ENCODE measurements at places on chromosomes 1 and 21.
A peak's percentile ranks its signal among the peaks of the same experiment; 100 is the strongest.

DNA sequence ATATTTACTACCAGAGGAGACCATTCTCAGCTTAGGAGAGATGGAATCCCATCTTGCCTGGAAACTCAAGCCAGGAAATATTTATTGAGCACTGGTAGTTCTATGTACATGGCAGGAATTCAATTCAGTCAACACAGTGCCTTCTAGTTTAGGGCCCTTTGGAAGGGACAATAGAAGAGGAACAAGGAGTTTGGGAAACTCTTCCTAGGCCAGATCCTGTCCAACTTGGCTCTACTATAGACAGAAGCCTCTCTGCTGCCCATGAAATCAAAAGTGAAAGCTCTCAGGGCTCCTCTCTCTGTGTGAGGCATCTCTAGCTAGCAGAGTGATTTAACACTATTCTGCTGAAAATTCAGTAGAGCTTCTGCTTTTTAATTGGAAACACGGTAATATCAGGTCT, 244.6 kb upstream of the MAP1LC3C start:
- no peak for DNase-seq

- DNase-seq: no peak
Observed at GRCh38 chr1:22791831-22792347, 81.2 kb downstream of the EPHB2 start.

- no peak for DNase-seq
Observed at GRCh38 chr1:111499026-111499785, 4.2 kb downstream of the ADORA3 start.

DNA sequence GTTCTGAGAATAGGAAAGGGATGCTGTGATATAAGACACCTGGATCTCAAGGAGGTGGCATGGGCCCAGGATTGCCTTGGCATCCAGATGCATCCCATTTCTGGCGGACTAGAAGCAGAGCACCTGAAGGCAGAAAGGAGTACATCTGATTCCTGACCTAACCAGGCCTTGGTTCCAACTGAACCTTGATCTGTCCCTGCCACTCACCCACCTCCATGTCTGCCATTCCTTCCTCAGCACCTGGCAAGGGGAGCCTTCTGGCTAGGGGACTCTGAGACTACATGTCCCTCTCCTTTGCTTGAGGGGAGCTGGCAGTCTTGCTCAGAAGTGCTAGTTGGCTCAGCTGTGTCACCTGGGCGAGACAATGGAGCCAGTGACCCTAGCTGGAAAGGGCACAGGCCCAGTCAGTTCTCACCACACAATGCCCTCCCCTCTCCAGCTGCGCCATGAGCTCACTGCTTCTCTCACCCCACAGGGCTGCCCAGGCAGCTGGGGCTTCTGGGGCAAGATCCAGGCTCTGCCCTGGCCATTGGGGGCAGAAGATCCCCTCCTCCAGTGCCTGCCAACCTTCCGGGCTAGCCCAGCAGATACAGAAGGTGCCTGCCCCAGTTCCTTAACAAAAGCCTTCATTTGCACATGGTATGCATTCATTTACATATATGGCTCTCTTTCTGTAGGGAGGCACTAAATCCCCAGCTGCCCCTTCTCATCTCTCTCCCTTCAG, 2.9 kb downstream of the IGSF8 start:
- no peak for DNase-seq

DNA sequence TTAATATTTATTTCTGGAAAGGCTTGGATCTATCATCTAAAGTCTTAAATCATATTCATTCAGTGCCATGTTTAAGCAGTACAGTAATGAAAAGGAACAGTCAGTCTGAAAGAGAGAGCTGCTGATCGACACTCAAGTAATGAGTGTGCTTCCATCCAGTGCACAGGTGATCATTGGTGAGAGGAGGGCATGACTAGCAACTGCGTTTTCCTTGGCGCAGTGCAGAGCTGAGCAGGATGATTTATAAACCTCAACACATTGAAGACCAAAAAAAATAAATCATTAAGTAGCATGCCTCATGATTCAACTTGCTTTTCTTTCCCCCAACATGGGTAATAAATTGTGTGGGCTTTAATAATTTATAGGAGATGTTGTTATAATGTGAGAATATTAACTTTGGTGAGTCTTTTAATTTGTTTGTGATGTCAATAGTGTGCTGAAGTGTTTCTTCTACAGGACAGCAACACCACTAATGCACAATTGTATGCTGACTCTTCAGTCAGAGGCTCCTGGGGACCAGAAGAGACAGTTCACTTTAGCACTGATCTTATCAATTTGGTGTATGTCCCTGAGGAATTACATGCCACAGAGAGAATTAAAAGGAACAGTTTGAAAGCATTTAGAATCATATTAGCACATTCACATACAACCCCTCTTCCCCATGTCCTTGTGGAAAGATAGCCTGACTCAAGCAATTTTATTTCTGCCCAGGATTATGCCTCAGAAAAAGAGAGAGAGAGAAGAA, 199.7 kb upstream of the ADGRL2 start:
- no peak for DNase-seq

GRCh38 chr1:232766904-232767303, 38.3 kb upstream of the MAP10 start:
- no peak for DNase-seq

DNA sequence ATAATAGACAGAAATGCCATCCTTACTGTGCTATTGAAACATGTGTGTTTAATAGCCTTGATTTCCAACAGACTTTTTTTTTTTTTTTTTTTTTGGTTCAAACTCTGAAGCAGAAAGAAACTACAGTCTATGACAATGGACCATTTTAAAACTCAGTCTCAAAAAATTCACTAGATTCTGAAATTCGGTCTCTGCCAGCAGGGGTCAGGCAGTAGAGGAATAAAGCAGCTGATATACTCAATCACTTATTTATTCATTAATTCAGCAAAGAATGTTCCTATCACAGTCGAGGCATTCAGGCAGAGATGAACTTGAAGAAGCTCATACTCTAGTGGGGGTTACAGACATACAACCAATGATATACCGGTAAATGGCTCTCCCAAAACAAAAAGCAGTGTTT, 260.9 kb upstream of the DMRTA2 start:
- no peak for DNase-seq

DNA sequence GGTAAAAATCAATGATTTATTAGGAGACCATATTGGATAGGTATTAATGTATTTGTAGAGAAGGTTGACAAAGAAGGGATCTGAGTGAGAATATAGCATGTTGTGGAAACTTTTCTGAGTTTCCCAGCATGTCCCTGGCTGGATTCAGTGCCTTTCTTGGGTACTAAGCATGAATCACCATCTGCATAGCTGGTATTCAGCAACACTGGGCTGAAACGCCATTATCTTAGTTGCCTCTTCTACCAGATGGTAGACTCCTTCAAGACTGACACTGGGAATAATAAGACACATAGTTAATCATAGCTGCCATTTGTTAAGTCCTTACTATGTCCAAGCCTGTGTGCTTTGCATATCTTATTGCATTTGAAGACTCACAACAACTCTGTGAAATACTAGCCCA, 45.5 kb downstream of the ATP5PF start:
- peak; percentile 32 for DNase-seq

DNA sequence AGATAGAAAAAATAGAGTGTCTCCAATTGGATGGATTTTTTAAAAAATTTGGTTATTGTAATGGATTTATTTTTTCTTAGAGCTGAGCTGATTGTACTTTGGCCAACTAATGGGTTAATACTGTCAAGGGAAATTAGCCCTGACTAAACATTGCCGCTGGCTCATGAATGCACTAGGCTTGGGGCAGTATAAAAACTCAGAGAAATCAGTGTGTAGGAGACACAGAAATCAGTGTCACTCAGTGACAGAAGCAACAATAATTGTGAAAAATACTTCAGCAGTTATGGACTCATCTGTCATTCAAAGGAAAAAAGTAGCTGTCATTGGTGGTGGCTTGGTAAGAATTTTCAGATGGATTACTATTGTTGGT, at the start of gene KMO:
Gene KMO, plus strand, starts transcription at position 217 of the 370 bp plus-strand sequence. Its CDS starts 67 bp downstream, at position 284.
- DNase-seq: peak; percentile 3

DNA sequence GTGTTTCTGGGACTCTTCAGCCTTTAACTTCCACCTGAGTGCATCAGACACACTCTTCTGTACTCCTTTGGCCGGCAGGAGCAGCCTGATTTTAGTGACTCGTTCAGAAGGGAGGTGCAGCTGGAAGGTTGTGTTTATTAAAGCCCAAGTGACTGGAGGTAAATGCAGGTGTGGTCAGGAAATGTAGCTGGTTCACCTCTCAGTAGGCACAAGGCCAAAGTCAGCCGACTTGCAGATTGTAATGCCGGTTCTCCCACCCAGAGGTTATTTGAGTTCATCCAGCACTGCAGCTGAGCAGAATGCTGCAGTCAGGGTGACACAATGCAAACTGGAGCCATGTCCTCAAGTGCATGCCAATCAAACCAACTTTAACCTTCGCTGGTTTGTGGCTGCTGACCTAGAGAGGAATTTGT, 91.5 kb downstream of the SPATA46 start:
- no peak for DNase-seq

DNA sequence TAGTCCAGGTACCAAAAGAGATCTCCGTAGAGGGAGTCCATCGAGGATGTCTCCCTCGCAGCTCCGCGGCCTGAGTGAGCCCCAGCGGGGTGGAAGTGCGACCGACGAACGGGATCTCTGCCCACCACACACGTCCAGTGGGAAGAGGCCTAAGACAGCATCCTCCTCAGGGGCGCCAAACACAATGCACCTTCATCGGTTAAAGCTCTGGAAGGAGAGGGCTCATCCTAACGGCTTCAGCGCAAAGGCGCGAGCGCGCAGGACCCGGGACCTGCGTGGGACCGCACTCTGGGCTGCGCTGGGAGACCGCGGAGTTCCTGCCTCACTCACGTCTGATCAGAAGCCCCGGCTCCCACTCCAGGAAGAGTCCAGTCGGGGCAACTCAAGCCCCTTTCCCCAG, 7.6 kb downstream of the SLC25A24 start:
- DNase-seq: no peak

- DNase-seq: peak; percentile 22
Observed at GRCh38 chr1:95116580-95117206, 462 bp upstream of the TLCD4 start.

GRCh38 chr1:174491606-174492005, 43.8 kb downstream of the GPR52 start:
- DNase-seq: no peak

DNA sequence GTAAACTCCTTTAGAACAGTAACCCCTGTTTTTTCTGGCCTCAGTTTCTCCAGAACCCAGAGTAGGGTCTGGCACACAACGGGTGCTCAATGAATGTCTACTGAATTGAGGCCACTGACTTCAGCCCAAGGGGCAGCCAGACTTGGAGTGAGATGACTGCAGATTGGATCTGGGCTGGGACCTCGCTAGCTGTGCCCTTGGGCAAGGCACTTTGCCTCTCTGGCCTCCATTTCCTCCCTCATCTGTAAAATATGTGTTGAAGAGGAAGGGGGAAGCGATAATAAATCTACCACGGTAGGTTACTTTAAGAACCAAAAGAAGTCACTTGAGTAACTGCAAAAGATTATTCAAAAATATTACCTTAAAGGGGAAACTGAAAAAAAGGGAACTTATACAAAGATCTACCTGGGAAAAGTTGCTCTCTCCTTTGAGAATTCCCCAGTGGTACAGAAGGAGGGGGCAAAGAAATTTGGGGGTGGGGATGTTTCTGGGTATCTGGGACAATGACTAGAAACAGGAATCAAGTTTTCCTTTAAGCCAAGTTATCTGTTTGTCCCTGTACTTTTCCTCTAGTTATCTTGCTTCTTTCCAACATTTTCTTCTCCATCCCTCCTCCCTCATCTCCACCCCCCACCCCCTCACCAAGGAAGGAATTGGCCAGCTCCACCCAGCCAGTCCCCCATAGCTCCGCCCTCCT, 394 bp upstream of the GRHL3 start:
- DNase-seq: no peak

- DNase-seq: no peak
Observed at GRCh38 chr1:47568763-47569162, 130.9 kb downstream of the FOXD2 start.

GRCh38 chr1:3714814-3715213, 37.4 kb upstream of the CCDC27 start:
- no peak for DNase-seq

- no peak for DNase-seq
Observed at GRCh38 chr1:82466891-82467290, 666.2 kb downstream of the ADGRL2 start.

DNA sequence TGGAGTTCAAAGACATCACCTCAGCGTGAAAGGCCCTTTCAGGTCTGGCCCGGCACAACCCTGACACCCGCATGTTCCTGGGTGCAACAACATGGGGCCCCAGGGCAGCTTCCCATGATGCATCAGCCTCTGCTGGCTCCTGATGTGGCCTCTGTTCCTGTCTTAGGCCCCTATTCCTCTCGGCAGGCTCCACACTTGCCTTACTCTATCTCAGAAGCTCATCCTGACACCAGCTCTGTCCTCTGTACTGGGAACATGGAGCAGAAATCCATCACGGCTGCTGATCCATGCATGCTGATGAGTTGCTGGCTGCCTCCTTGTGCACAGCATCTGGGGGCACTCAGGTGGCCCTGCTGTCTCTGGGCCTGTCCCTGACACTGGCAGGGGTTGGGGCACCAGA, 74.6 kb downstream of the ADARB1 start:
- no peak for DNase-seq

Measured in IMR-90 (cell line).